ENCODE measurements at places on chromosomes 7 and 10.

GRCh38 chr7:35504365-35504764 lies 190.6 kb downstream of the HERPUD2 start:
- no peak for DNase-seq

DNA sequence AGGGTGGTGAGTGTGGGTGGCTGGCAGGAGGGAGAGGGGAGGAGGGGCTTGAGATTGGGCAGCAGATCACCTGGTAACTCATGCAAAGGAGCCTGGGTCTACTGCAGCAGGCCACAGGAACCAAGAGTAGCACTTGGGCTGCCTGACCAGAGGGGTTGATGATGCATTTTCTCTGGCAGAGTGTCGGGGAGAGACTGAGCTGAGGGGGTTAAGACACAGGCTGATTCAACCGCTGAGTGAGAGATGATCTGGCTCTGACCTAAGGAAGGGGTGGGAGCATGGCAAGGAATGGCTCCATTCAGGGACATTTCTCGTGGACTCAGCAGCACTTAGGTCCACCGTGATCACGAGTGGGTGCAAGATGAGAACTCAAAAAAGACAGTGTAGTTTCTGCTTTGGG lies 115.5 kb upstream of the STK17A start:
- no peak for DNase-seq

GRCh38 chr7:142349670-142350405 lies 92.0 kb upstream of the PRSS58 start:
- DNase-seq: no peak

DNA sequence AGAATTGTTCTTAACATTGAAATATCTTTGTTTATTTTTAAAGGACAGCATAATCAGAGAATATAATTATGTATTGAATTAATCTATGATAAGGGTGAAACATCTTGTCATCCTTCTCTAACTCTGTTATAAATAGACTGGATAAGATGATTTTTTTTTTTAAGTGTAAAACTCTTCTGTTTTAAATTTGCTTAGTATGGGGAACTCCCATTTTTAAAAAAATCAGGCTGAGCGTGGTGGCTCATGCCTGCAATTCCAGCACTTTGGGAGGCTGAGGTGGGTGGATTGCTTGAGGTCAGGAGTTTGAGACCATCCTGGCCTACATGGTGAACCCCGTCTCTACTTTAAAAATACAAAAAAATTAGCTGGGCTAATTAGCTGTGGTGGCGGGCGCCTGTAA lies 9.4 kb upstream of the HERC4 start:
- DNase-seq: no peak

DNA sequence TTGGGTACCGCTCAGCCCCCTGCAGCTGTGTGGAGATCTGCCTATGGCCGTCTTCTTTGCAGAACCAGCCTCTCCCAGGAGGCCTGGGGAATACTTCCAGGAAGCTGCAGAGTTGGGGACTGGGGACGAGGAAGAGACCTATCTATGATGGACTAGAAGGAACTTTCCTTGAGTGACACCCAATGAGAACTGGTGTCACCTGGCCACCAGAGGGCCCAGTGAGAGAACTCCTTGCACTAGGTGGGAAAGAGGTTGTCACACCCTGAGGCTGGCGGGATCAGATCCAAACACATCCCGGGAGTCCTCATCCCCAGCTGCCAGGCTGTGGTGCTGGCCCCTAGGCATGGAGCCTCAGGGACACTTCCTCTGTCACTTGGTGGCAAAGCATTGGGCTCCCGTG lies 4.9 kb upstream of the GRID2IP start:
- no peak for DNase-seq

DNA sequence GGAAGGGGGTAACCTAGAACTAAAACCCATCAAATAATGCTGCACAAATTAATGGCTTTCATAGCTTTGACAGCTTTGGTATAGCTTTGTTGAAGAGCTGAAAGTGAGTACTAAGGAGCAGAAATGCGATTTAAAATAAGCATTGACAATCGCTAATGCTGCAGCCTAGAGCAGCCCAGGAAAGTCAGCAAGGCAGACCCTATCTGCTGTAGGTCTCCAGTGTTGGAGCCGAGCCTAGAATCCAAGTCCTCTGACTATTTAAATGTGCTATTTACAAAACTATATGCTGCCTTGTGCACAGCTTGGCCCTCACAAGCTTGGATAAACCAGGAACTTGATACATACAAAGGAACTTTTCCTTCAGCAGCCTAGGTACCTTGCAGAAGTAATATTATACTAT lies 64.9 kb upstream of the ASAH2 start:
- no peak for DNase-seq

DNA sequence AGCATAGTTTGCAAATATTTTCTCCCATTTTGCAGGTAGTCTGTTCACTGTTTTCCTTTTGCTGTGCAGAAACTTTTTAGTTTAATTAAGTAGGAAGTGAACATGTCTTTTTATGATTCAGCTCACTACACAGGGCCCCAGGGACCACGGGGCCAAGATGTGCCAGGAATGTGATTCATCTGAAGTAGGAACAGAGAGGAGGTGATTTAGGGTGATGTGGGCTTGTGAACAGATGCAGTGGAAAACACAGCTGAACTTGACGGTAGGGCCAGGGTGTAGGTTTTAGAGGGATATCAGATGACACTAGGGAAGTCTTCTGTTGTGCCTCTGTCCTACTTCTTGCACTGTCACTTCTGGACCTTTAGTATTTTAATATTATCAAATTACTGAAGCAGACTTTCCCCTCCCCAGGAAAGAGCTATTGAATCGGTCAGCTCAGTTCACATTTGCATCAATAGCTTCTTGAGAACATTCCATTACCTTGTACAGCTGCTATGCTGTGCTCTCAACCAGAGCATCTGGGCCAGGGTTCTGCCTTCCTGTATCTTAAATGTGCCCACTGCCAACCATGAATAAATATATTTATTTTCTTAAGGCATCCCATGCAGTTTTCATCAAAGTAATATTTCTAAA lies 96.9 kb downstream of the OSBPL3 start:
- peak; percentile 15 for DNase-seq

- DNase-seq: peak; percentile 27
These were observed 61.2 kb upstream of the LRRN3 start for GRCh38 chr7:111029574-111030251.

- no peak for DNase-seq
These were observed 2.3 kb downstream of the GLRX3 start for GRCh38 chr10:130138479-130138866.

DNA sequence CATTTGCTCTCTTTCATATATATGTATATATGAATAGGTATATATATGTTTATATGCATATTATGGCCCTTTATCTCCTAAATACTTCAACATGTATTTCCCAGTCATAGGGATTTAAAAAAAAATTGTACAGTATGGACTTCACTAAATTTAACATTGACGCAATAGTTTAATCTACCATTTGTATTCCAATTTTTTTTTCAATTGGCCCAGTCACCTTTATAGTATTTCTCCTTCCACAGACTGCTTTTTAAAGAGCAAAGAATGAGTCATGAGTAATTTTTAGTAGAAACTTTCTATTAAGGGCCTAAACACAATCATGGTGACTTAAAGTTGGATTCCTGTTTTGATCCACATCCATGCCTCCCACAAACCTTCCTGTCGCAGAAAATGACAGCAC lies 20.5 kb downstream of the CCSER2 start:
- DNase-seq: no peak

DNA sequence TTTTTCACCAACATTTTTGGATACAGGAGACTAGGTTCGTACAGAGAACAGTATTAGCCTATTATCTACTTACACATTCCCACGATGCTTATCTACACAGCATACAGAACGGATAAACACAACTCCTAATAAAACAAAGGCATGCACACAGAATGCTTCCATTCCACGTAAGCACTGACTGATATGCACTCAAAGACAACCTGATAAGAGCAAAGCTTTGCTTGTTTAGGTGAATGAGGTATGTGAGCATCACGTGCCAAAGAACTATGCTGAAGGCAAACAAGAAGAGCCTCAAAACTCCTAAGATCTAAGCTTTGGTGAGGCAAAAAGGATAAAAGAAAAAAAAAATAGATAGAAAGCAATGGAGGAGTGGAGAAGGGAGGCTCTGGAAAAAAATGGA lies 413.5 kb upstream of the LRRN3 start:
- no peak for DNase-seq

DNA sequence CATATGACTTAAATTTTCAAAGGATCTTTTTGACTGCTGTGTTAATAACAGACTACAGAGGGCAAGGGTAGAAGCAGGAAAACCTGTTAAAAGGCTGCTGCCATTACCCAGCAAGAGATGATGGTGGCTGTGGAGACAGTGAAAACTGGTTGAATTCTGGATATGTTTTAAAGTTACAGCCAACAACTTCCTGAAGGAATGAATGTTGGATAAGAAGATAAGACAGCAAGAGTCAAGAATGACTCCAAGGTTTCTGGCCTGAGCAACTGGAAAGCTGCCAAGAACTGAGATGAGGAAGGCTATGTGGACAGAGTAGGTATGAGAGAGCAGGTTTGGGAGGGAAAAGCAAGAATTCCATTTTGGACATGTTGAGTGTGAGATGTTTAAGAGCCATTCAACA lies 19.1 kb downstream of the CNOT4 start:
- DNase-seq: no peak

DNA sequence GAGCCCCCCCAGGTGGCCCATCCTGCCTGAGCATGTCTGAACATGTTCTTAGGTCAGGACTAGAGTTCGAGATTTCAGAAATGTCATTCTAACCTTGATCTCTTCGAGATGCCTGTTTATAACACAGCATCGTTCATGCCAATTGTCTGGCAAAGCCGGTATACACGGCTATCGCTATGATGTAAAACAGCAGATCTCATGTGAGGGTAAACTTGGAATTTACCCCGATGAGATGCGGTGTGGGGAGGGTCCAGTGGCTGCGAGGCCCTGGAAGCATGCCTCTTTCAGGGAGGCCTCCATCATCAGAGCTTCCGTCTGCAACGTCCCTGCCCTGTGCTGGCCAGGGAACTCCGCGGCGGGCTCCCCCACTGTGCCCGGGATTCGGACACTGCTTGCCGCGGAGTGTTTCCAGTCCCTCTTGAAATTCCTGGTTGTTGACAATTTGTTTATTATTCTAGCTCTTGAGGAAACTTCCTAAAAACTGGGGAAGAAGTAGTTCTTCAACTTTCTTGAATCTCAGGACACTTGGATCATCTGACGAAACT lies 168.6 kb upstream of the RHEB start:
- DNase-seq: no peak

DNA sequence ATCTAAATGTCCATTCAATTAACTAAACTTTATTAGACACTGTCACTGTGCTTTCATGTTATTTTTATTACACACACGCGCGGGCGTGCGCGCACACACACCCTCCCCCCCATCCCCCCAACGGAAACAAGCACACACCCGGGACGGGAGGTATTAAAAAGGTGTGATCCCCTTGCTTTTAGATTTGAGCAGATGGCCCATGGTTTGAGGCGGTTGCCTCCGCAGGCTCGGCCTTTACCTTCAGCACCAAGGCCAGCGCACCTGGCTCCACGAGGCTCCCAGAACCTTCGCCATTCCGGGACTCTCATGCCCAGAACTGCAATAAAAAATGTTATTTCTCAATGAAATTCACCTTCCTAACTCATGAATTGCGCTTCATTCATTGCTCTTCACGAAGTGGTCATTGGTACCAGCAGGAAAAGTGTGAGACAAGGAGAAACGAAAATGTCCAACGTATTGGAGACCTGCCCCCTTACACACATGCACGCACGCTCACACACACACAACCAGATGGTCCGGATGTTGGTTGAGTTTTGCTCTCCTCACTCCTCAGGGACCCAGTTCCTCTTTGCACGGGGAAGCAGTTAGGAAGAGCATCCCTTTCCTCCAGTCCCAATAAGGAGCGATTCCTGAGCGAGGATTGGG lies 20.8 kb upstream of the PTF1A start:
- DNase-seq: no peak

- DNase-seq: no peak
These were observed 106.4 kb upstream of the CARD11 start for GRCh38 chr7:3150027-3150426.

- no peak for DNase-seq
These were observed 28.2 kb downstream of the PTPRE start for GRCh38 chr10:127935071-127935561.

GRCh38 chr7:98251231-98251600 lies 816 bp downstream of the TECPR1 start:
- no peak for DNase-seq

DNA sequence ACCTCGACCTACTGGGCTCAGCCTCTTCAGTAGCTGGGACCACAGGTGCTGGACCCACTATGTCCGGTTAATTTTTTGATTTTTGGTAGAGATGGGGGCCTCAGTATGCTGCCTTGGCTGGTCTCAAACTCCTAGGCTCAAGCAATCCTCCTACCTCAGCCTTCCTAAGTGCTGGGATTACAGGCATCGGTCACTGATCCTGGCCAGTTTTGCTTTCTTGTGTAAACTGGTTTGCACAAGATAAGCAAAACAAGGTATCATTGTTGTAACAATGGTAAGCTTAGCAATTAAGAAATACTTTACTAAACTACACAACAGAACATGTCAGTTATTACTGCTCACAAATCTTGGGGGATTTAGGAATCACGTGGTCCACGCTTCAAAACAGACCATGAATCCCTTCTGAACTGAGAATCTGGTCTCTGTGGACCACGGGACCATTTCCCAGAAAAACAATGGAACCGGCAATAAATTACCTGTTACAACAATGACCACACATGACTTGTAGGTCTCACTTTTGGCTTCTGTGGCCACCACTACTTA lies 36.8 kb downstream of the RSU1 start:
- DNase-seq: no peak

DNA sequence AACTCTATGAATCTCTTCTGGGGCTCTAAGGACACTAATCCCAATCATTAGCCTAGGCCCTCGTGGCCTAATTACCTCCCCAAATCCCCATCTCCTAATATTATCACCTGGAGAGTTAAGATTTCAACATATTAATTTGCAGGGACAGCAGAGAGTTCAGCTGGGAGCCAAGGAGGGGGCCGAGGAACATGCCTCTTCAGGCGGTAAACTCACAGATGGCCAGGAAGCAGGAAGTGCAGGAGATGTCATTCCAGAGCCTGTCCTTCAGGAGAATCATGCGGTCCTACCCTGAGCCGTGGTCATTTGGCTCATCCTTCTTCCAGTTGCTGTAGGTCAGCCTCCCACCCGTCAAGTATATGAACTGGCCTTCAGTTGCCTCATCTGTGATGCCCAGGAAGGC lies 21.9 kb upstream of the SFTPA2 start:
- DNase-seq: no peak

DNA sequence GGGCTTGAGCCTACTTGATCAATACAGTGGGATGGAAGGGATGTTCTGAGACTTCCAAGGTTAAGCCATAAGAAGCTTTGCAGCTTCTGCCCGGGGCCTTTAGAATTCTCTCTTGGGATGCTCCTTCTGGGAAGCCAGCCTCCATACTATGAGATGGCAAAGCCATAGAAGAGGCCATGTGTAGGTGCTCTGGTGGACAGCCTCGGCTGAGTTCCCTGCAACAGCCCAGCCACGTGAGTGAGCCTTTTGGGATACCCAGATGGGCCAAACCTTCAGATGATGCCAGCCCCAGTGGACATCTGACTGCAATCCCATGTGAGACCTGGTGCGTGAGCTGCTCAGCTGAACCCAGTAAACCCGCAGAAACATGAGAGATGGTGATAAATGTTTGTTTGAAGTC lies 370.6 kb downstream of the RPS24 start:
- DNase-seq: no peak
